ENCODE measurements at places on chromosomes 3 and 15.

DNA sequence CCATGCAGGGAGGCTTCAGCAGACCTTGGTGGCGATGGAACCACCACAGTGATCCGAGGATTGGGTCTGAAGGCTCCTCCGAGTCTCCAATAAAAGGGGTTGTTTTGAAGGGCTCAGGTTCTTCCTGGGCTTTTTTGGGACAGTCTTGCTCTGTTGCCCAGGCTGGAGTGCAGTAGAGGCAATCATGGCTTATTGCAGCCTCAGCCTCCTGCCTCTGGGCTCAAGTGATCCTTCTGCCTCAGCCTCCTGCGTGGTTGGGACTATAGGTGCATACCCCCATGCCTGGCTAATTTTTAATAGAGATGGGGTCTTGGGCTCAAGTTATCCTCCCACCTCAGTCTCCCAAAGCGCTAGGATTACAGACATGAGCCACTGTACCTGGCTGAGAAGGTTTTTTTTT, 84.8 kb downstream of the IGF1R start:
- no peak for DNase-seq

- no peak for DNase-seq
Observed at GRCh38 chr3:36989568-36989967, 3.4 kb downstream of the EPM2AIP1 start.

DNA sequence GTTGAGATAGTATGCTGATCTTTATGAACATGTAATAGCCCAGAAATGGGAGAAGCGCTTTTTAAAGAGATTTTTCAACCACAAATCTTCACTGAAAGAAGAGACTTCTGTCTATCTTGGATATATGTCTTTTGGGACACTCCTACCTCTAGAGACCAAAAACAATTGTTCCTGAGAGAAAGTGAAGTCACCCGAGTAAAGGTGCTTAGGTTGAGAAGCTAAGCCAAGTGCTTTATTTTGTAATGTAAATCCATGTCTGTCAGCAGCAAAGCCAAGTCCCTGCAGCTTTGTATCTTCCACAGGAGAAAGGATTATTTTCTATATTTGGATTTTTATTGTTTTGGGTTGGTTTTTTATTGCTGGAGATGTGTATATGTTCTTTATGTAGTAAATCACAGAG, 32.1 kb upstream of the B3GALNT1 start:
- DNase-seq: no peak

GRCh38 chr15:25624504-25625177, 185.8 kb upstream of the UBE3A start:
- no peak for DNase-seq

GRCh38 chr3:194577986-194578905, 55.0 kb downstream of the TMEM44 start:
- peak; percentile 47 for DNase-seq

- DNase-seq: no peak
Observed at GRCh38 chr3:15216501-15216900, 10.5 kb downstream of the CAPN7 start.

- DNase-seq: no peak
Observed at GRCh38 chr15:33963831-33964664, 4.2 kb upstream of the CHRM5 start.

- peak; percentile 34 for DNase-seq
Observed at GRCh38 chr3:42013691-42014457, 52.0 kb upstream of the ULK4 start.

DNA sequence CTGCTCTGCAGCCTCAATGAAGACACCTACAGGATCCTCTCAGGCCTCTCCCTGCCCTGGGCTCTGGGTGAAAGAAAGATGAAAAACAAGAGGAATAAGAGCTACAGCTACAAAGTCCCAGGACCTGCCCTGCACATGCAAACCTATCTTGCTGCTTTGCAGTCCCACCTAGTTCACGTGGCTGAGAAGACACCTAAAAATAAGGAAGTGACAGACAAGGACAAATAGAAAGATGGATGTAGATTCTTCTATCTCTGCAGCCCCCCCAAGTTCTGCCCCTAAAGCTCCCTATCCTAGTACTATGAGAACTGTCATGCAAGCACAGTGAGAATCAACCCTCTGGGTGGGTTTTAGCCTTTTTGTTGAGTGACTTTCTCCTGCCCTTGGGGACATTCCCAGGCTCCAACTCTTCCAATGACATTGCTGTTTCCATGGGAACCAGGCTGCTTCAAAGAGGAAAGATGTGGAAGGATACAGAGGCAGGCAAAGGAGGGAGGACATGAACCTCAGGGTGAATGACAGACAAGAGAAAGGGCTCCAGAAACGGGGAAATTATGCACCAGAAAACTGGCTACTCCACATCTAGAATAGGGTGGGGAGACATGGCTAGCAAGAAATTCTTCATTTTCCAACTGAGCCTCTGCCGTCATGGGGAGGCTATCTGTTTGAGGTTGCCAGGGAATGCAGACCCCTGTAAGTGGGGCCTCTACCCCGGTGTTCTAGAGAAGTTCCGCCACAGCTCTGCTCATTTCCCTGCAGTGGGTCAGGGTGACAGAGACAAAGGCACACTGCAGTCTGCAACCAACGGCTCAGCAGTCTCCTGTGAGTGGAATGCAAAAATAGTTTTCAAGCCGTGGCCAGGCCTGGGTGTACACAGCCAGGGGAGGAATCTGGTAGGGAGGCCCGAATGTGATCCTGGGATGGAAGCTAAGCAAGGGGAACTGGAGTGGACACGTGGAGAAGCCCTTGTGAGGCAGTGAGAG, 5.2 kb downstream of the CSPG5 start:
- no peak for DNase-seq

- DNase-seq: no peak
Observed at GRCh38 chr3:141854599-141854998, 21.8 kb upstream of the ATP1B3 start.

Measured in stimulated activated CD4-positive, alpha-beta T cell treated with anti-CD3 and anti-CD28 coated beads, Interleukin-1b, Interleukin-23, amount 100 ng/mL, for 48 hours (primary cell).